ENCODE measurements at places on chromosomes 11 and 22. TPM values are rescaled to one million over a fixed set of nuclear protein-coding genes. Genes with fewer than 3 reads are reported as not detected.

FXYD6 gene
- total RNA-seq: 1.0 TPM

PDE3B gene
- total RNA-seq: 20.6 TPM

PRRG4 gene
- 6.8 TPM for total RNA-seq

C11orf42 gene
- not detected for total RNA-seq

ACR gene
- total RNA-seq: not detected

C22orf31 gene
- not detected for total RNA-seq

IL18 gene
- total RNA-seq: 32.8 TPM

OR52H1 gene
- total RNA-seq: not detected

VSIG10L2 gene
- not detected for total RNA-seq

PANX2 gene
- total RNA-seq: 2.6 TPM

CST6 gene
- total RNA-seq: not detected

PPM1F gene
- total RNA-seq: 18.9 TPM

CRYBB1 gene
- total RNA-seq: not detected

RIMBP3C gene
- 0.12 TPM for total RNA-seq

CCDC116 gene
- total RNA-seq: not detected

- no peak for DNase-seq
Observed at GRCh38 chr22:30335236-30335635, 8.5 kb upstream of the TBC1D10A start.

DNA sequence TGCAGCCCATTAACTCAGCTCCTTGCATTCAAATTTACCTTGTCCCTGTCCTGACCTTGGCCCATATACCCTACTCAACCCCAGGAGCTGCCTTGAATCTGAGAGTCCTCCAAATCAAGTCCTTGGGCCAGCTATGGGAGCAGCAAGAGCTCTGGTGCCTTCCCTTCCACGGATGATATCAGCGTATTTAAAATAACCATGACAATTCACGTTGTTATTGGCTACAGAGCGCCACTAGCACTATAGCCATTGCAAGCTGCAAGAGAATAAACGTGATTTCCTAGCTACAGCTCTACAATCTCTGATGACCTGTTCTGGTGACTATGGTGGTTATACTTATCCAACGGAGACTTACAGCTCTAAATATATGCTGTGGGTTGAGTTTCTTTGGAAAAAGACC is 357.8 kb downstream of the LARGE1 start:
- DNase-seq: no peak

GRCh38 chr11:116379185-116379828 is 393.5 kb downstream of the BUD13 start:
- DNase-seq: peak; percentile 87

GRCh38 chr11:114298710-114299109 is 2.5 kb downstream of the NNMT start:
- no peak for DNase-seq

DNA sequence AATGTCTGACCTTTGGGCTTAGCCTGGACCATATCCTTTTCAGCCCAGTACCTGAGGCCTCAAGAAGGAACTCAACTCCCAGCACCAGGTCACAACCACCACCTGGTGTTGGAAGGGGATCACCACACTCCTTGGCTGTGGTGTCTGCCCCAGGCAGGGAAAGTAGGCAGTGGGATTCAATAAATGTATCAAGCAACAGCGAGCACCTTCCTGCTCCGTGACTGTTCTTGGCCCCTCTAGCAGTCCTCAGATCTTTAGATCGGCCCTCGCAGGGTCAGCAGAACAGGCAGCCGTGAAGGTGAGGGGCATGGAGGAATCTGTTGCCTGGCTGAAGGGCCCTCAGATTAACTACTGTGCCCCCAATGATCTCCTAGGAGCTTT is 15.9 kb downstream of the ARFGAP2 start:
- DNase-seq: no peak

GRCh38 chr22:46422896-46423295 is 87.4 kb downstream of the TRMU start:
- no peak for DNase-seq

DNA sequence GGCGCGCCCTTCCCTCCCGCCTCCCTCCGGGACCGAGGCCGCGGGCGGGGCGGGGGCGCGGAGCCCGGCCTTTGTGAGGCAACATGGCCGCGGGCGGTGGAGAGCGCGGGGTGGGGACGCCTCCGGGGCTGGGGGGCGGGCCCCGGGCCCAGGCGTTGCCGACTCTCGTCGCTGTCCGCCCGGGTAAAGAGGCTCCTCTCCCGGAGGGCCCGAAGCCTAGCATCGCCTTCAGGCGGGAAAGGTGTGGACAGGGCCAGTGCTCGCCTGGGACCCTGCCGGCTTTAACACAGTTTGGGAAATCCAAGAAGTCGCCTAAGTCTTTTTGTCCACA is 369 bp downstream of the DGCR8 start:
- peak; percentile 83 for DNase-seq

- no peak for DNase-seq
Observed at GRCh38 chr22:30398685-30399680, 2.2 kb downstream of the SEC14L2 start.

GRCh38 chr11:7892840-7893254 is 38.2 kb downstream of the OR10A6 start:
- DNase-seq: no peak

DNA sequence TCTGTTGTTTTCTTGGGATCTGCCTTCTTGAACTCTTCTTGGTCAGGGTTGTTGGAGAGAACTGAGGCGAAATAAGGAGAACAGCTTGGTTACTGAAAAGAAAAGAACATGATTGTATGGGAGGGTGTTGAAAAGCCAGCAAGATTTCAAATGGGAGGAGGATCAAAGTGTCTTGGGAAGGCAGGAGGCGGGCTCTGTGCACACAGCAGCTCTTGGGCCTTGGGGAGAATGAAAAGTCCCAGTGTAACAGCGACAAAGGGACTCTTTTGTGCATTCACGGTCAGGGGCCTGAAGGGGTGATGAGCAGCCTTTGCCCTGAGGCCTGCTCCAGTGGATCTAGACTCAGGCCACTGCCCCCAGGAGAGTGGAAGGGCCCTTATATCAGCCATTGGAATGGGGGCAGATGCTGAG is 135.4 kb downstream of the ADAMTS15 start:
- DNase-seq: no peak

DNA sequence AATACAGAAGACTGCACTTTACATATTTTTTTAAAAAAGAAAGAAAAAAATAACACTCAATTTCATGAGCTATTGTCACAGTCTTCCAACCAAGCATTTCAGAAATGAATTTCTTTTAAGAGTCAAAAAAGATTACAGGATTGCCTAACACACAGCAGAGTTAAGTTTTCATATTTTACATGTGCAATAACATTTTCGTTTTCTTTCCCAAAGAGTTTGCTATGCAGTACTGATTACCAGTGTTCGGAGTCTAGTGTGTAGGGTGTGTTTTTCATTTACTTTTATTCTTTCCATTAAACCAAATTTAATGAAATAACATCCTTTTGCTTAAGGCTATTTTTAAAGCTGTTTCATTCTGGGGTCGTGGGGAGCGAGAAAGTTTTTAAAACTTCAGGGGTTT is 53.2 kb downstream of the MN1 start:
- DNase-seq: no peak

DNA sequence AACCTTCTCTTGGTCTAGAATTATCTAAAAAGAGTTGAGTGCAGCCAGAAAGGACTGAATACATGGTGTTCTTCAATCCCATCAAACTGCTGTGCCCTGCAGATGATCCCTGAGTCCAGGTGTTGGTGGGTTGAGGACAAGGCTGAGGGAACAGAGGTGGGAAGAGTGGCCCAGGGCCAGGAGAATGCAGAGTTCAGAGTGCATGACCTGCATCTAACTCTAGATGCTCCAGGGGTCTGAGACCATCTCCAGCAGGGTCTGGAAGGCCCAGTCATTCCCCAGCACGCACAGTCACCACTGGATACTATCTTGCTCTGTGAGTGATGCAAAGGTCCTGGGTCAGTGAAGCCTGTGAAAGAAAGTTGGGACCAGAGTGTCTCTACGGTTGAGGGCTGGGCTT is 2.1 kb upstream of the VPREB1 start:
- no peak for DNase-seq

GRCh38 chr11:116700586-116701220 is 72.1 kb downstream of the BUD13 start:
- peak; percentile 32 for DNase-seq

DNA sequence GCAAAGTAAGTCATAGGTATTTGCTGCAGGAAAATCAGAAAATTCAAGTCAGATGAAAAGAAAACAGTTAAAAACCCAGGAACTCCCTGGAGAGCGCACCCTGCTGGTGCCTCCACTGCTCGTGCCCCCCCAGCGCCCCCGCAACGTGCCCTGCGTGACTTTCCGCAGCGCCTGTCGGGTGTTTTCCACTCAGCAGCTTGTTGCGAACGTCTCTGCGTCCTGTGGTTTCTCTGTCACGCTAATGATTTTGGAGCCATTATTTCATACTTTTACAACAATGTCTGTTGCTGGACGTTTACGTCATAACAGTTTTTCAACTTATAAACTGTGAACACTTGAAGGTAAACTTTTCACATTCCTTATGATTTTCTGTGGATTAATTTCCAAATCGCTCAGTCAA is 5.0 kb downstream of the CRELD2 start:
- no peak for DNase-seq

DNA sequence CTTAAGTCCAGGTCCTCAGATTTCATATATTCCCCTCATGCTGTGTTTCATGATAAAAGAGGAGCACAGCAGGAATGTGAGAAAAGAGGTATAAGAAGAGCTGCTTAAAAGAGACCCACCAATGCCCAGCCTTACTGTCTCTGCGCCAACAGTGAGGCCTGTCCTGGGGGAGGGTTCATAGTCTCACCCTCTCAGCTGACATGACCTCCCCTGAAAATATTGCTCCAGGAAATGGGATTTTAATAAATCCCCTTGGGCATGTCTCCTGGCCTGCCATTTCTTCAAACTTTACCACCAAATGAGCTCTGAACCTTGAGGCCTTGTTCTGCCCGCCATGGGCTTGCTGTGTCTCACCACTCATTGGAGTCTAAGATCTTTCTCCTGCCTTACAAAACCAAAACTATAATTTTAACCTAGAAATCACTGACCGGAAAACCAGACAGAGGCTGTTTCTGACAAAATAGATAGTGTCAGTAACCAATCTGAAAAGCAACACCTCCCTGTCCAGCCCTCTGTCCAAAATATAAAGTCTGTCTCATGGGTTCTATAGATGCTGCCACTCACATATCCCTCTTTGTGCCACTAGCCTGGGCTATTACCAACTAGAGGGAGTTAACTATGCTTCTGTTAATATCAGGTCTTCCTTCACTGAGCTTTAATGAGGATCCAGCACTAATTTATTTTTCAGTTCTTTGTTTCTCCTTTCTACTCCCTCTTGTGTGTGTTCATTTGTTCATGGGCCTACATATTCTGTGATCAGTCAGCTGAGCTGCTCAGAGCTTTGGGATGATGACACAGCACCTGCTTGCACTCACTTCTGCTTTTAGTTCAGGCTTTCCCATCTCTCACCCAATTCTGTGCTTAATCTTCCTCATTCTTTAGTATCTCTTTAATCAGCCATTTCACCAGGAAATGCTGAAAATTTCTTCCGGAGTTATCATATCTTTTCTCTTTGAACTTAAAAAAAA is at the start of gene OR2AG2:
OR2AG2 (minus strand) TSS at position 51 of the 968 bp plus-strand sequence. CDS start 3,019 bp downstream, outside the sequence.
- DNase-seq: no peak

GRCh38 chr11:70405679-70406395 is 7.5 kb downstream of the CTTN start:
- DNase-seq: no peak

GRCh38 chr11:104113541-104113940 is 50.4 kb downstream of the PDGFD start:
- no peak for DNase-seq

GRCh38 chr11:7559398-7560283 is 45.8 kb downstream of the PPFIBP2 start:
- DNase-seq: no peak

All from Caco-2 (cell line).